Left lung (tissue), 14 donors: ENCODE measurements at places on chromosomes 1 and 21. TPM values are rescaled to one million over a fixed set of nuclear protein-coding genes. Genes with fewer than 3 reads are reported as not detected.

GRCh38 chr1:89962742-89963075 lies 32.2 kb upstream of the ZNF326 start:
- DNase-seq, result no peak
- no peak overlapping the region for H3K27ac ChIP-seq
- H3K27me3 ChIP-seq, result no peaks in the 10 kb centered on the region
- no peaks in the 10 kb centered on the region for H3K36me3 ChIP-seq
- H3K4me3 ChIP-seq, result no peak overlapping the region

DNA sequence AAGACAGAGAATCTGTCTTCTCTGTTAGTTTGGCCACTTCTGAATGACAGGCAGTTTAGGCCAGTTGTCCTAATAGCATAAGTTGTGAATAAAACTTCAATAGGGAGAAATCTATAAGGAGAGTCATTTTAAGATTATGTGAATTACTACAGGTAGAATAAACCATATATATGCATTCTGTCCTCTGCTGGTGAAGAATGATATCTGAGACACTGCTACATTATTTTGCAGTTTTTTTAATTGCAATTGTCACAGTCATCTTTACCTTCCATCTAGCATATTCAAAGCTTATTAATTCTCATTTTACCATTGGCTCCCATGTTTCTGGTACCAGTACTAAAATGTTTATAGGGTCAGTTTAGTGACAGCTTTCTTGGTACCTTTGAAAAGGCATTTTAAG lies 519.6 kb upstream of the DEPDC1 start:
- H3K4me1 ChIP-seq, result no peaks in the 10 kb centered on the region
- no peak overlapping the region for H3K4me3 ChIP-seq
- no peaks in the 10 kb centered on the region for H3K27me3 ChIP-seq
- no peak for DNase-seq
- H3K27ac ChIP-seq, result no peak overlapping the region

DNA sequence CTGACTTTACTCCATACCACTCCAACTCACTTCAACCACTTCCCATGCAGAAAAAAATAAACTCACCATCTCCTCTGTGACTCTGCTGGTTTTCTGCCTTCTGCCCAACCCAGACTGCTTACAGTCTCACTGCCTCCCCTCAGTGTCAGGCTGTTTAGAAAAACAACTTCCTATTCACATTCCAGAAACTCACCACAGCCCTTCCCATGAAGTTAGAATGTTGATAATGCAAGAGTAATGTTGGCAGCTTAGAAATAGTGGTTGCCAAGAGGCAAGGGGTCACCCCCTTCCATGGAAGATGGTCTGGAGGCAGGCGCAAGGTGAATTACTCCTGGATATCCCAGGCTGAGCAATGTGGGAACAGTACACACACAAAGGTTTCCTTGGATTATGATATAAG lies at the start of gene SELP:
TSS of gene SELP (minus strand) at position 119 of the 400 bp plus-strand sequence. CDS start at position 69, 50 bp downstream.
- no peak within 1 kb of the TSS for H3K27ac ChIP-seq
- no peaks in the 10 kb centered on the region for H3K27me3 ChIP-seq
- no peak for DNase-seq
- no peaks in the 10 kb centered on the region for H3K4me1 ChIP-seq
- no peaks in the 10 kb centered on the region for H3K36me3 ChIP-seq
- no peak within 1 kb of the TSS for H3K4me3 ChIP-seq

DNA sequence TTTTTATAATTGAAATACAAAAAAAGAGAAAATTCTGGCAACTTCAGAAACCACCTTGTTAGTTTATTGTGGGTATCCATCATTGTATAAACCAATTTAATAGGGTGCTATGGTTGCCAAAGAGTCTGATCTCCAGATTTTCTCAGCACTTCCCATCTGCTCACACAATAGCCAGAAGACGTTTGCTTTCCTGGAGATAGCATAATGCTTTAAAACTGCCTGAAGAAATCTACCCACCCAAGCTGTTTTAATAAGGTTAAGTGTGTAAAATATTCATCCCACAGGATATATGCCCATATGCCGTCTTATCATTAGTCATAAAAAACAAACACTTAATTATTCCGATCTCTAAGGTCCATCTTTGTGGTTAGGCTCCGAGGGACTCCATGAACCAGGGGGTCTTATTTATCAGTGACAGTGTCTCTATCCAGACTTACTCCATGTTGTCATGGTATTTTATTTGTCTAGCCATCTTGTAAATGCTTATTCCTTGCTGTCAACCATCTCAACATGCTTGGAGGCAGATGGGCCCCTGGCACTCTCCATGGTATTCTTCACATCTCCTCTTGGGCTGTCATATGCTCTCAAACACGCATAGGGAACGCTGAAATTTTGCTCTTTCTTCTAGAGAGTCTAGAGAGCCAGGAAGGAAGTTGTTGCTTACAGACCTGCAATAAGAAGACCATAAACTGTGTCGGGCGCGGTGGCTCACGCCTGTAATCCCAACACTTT lies 58.5 kb downstream of the MAP10 start:
- H3K27me3 ChIP-seq, result no peaks in the 10 kb centered on the region
- H3K4me1 ChIP-seq, result no peaks in the 10 kb centered on the region
- H3K36me3 ChIP-seq, result no peaks in the 10 kb centered on the region
- H3K27ac ChIP-seq, result no peak overlapping the region

GRCh38 chr1:53376041-53376461 lies 48.2 kb upstream of the LRP8 start:
- peak; percentile 18 for DNase-seq
- no peaks in the 10 kb centered on the region for H3K36me3 ChIP-seq
- H3K27ac ChIP-seq, result no peak overlapping the region

- peaks cover 63% of the 10 kb centered on the region for H3K4me1 ChIP-seq
- no peak overlapping the region for H3K4me3 ChIP-seq
- no peak overlapping the region for H3K27ac ChIP-seq
- no peaks in the 10 kb centered on the region for H3K36me3 ChIP-seq
- DNase-seq, result peak; percentile 79
- peaks cover 100% of the 10 kb centered on the region for H3K27me3 ChIP-seq
Observed at GRCh38 chr1:180234369-180235076, 4.5 kb downstream of the LHX4 start.

- no peak overlapping the region for H3K4me3 ChIP-seq
- H3K27me3 ChIP-seq, result no peaks in the 10 kb centered on the region
- H3K36me3 ChIP-seq, result no peaks in the 10 kb centered on the region
- DNase-seq, result peak; percentile 63
Observed at GRCh38 chr1:113199760-113200455, 126.9 kb downstream of the LRIG2 start.

- H3K36me3 ChIP-seq, result no peaks in the 10 kb centered on the region
- no peak overlapping the region for H3K27ac ChIP-seq
- no peak for DNase-seq
- no peaks in the 10 kb centered on the region for H3K27me3 ChIP-seq
Observed at GRCh38 chr1:226390681-226391080, 17.2 kb downstream of the PARP1 start.

DNA sequence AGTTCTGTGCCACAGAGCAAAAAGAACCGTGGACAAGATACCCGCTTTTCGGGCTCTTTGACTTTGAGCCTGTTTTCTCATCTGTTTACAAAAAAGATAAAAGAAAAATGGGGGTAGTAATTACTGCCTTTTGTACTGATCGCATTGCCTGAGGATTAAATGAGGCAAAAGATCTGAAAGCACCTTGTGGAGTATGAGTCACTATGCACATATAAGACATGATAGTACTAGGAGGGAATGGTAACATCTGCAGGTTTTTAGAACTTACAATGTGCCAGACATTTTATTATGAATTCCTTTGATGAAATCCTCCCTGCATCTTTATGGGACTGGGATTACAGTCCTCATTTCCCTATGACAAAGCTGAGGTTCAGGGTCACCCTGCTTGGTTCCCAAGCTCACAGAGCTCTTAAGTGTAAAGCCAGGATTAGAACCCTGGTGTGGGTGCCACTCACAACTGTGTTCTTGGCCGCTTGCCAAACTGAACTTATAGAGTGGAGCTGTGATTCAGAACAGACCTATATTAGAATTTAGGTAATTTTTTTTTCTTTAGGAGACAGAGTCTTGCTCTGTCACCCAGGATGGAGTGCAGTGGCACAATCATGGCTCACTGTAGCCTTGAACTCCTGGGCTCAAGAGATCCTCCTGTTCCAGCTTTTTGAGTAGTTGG lies 1.8 kb downstream of the DISC1 start:
- no peak for DNase-seq
- H3K27ac ChIP-seq, result peak overlapping the region; percentile 1
- no peaks in the 10 kb centered on the region for H3K36me3 ChIP-seq
- no peaks in the 10 kb centered on the region for H3K27me3 ChIP-seq
- no peak overlapping the region for H3K4me3 ChIP-seq

DNA sequence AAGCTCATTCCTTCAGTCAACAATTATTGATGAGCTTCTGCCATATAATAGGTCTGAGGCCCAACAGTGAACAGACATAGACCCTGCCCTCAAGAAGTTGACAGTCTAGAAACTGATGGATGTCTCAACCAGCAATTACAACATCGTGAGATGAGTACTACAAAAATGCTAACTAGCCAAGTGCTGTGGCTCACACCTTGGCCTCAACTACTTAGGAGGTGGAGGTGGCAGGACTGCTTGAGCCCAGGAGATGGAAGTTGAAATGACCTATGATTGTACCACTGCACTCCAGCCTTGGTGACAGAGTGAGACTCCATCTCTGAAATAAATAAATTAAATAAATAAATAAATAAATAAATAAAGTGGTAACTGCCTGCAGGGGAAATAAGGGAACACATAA lies 11.7 kb upstream of the PTP4A2 start:
- no peak for DNase-seq
- no peak overlapping the region for H3K4me3 ChIP-seq
- H3K27ac ChIP-seq, result no peak overlapping the region
- no peaks in the 10 kb centered on the region for H3K27me3 ChIP-seq

- H3K36me3 ChIP-seq, result no peaks in the 10 kb centered on the region
- H3K4me1 ChIP-seq, result peaks cover 58% of the 10 kb centered on the region
- no peaks in the 10 kb centered on the region for H3K27me3 ChIP-seq
- DNase-seq, result peak; percentile 87
Observed at GRCh38 chr1:198778049-198778448, 139.2 kb downstream of the PTPRC start.

DNA sequence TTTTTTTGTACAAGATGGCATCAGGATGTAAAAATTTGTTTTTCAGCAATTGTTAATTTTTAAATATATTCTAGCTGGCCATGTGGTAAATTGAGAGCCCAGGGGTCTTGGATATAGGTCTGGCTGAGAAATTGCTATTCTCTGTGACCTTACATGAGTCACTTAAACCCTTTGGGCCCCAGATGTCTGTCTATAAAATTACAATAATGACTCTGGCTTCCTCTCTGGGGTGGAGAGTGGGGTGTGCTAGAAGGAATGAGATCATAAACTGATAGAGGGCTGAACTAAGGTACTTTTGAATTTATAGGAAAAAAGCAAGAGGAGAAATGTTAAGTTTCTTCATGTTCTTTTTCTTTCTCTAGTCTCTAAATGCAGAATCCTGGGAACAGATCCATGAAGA lies 12.4 kb upstream of the TCHH start:
- DNase-seq, result no peak
- no peak overlapping the region for H3K27ac ChIP-seq
- peaks cover 12% of the 10 kb centered on the region for H3K27me3 ChIP-seq
- H3K4me1 ChIP-seq, result no peaks in the 10 kb centered on the region
- no peaks in the 10 kb centered on the region for H3K36me3 ChIP-seq

DNA sequence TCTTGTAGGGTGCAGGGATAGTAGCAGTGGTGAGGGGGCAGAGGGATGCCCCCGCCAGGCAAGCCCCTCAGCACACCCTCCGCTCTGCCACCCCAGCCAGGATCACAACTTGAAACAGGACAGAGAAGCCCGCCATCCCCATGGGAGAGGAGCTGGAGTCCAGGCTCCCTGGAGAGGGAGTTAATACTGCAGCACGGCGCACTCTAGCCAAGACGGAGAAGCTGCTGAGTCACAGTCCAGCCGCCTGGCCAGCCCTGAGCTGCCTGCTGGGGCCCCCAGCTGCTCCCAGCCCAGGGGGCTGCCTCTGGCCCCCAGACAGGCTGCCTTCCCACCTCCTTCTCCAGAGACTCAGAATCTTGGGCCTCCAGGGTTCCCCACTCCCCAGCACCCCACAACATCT lies 87.2 kb downstream of the SYT2 start:
- DNase-seq, result no peak
- H3K36me3 ChIP-seq, result no peaks in the 10 kb centered on the region
- H3K27me3 ChIP-seq, result no peaks in the 10 kb centered on the region
- H3K4me3 ChIP-seq, result no peak overlapping the region

DNA sequence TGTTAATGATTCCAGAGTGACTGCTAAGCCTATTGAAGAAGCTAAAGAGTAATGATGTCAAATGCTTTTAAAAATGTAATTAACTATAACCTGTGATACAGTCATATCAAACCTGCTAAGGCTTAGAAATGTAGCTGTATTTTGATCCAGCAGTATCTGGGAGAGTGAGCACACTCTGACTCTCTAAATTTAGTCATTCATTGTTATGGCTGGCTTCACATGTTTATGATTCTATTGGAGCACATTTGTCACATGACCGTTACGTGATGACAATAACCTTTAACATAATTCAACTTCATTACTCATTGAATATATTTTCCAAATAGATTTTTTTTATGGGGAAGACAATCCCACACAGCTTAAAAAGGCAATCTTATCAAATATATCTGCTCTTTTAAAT lies 587.1 kb downstream of the LMO4 start:
- no peak overlapping the region for H3K27ac ChIP-seq
- no peak overlapping the region for H3K4me3 ChIP-seq
- no peak for DNase-seq
- H3K27me3 ChIP-seq, result no peaks in the 10 kb centered on the region

GRCh38 chr1:175207971-175208370 lies 15.4 kb upstream of the KIAA0040 start:
- H3K4me1 ChIP-seq, result no peaks in the 10 kb centered on the region
- H3K27me3 ChIP-seq, result no peaks in the 10 kb centered on the region
- no peak overlapping the region for H3K27ac ChIP-seq
- no peaks in the 10 kb centered on the region for H3K36me3 ChIP-seq
- H3K4me3 ChIP-seq, result no peak overlapping the region

- H3K4me3 ChIP-seq, result no peak overlapping the region
- peaks cover 16% of the 10 kb centered on the region for H3K36me3 ChIP-seq
- no peak overlapping the region for H3K27ac ChIP-seq
- no peak for DNase-seq
Observed at GRCh38 chr1:236020359-236021219, 44.3 kb downstream of the NID1 start.

GRCh38 chr21:46325073-46325912 lies 1.3 kb downstream of the PCNT start:
- no peaks in the 10 kb centered on the region for H3K27me3 ChIP-seq
- DNase-seq, result peak; percentile 55
- peak overlapping the region; percentile 76 for H3K27ac ChIP-seq
- H3K4me3 ChIP-seq, result peak overlapping the region; percentile 99

DNA sequence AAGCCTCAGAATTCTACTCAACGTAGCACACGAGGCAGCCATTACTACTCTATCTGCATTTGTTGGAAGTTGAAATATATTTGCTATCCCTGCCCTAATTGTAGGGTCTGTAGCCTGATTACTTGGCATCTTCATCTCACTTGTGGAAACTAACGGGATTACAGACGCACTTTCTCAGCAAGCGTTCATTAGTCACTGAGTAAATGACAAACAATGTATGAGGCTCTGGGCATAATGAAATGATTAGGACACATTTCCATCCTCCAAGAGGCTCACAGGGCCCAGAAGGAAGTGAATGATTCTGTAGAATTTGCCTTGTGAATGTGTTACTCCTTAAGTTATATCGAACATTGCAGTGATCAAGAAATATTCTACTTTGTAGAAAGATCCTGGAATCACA lies 78.1 kb downstream of the KIF26B start:
- no peak overlapping the region for H3K27ac ChIP-seq
- no peaks in the 10 kb centered on the region for H3K4me1 ChIP-seq
- no peak for DNase-seq
- no peaks in the 10 kb centered on the region for H3K36me3 ChIP-seq
- H3K27me3 ChIP-seq, result no peaks in the 10 kb centered on the region

The PRPF38B gene
- 84.4 TPM for polyA plus RNA-seq

The BEND5 gene
- 26.1 TPM for polyA plus RNA-seq

The CHI3L2 gene
- 0.65 TPM for polyA plus RNA-seq

The RGS18 gene
- 4.9 TPM for polyA plus RNA-seq

The RIPPLY3 gene
- polyA plus RNA-seq, result 1.9 TPM

The CLIC6 gene
- polyA plus RNA-seq, result 36.5 TPM

The RNU1-4 gene
- 1.8 TPM for polyA plus RNA-seq

The TRIM58 gene
- polyA plus RNA-seq, result 3.9 TPM

The TOR3A gene
- polyA plus RNA-seq, result 24.2 TPM
